ENCODE measurements at places on chromosomes 2 and 18.

DNA sequence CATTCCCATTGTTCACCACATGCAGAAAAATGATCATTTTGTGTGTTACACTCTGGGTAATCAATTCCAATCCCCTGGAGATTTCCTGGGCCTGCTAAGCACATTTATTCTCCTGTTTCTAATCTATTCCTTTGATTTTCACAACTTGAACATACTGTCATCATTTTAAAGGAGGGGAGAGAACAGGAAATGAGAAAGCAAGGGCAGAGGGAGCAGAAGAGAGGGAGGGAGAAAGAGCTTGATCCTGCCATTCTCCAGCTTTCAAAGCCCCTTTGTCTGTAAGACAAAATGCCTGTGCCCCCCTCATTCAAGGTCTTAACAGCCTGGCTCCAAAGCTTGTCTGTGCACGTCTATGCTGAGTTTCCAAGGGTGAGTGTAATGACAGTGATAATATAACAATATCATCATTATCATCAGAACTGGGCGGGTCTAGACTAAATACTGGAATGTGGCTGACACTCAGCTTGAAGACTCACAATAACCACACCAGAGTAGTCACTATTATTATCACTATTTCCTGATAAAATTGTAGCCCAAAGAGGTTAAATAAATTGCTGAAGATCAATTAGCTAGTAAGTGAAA, 164.4 kb upstream of the KLHL29 start:
- DNase-seq = no peak

DNA sequence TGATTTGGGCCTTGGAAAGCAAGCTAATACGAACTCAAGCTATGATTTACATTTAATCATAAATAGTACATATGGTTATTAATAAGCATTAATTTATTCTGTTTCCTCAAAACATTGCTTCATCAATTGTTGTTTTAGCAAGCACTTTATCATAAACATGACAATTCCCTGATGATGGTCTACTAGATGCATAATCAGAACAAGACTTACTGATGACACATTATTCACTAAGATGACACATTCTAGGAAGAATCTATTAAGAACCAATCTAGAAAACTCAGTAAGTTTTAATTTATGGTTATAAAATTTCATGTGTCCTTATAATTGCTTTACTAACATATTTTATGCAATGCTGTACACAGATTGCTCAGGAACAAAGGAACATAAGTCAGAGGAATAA, 815.2 kb downstream of the ERBB4 start:
- no peak for DNase-seq

- peak; percentile 9 for DNase-seq
Observed at GRCh38 chr2:118973542-118973951, 31.6 kb downstream of the MARCO start.

- no peak for DNase-seq
Observed at GRCh38 chr18:40980171-40980570, 974.9 kb upstream of the PIK3C3 start.

- no peak for DNase-seq
Observed at GRCh38 chr2:201866643-201867473, 60.5 kb downstream of the CDK15 start.
